ENCODE measurements at places on chromosomes 3 and 15.

GRCh38 chr3:47652142-47652541 lies 73.5 kb upstream of the CSPG5 start:
- DNase-seq, result no peak

DNA sequence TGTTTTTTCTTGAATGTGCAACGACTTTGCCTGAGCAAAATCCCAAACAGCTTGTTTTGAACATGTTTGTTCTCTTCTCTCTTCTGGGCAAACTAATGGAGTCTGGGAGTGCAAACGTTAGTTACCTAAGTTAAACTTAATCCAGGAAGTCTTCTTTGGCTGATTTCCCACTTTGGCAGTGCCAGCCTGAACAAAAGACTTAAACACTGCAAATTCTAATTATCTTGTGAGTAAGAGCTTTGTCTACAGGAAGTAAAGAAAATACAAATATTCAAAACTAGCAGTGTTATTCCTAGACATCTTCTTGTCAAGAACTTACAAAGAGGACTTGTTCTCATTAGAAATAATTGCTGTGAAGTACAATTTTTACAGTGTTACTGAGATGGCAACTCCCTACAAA lies 16.7 kb upstream of the DENND6A start:
- DNase-seq, result no peak

DNA sequence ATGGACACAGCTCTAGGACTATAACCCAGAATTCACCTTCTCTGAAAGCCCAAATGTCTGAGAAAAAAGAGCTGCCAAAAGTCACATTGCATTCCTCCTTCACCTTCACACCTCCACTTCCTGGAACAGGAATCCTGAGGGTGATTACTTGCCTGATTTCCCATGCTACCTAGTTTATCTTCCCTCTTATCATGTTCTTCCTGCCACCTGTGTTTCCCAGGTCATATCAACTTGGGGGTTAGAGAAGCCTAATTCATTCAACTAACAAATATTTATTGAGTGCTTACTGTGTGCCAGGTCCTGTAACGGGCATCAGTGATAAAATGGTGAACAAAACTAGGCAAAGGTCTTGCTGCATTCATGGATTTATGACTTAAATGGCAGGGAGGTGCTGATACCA lies 279.6 kb upstream of the WNT5A start:
- DNase-seq, result no peak

DNA sequence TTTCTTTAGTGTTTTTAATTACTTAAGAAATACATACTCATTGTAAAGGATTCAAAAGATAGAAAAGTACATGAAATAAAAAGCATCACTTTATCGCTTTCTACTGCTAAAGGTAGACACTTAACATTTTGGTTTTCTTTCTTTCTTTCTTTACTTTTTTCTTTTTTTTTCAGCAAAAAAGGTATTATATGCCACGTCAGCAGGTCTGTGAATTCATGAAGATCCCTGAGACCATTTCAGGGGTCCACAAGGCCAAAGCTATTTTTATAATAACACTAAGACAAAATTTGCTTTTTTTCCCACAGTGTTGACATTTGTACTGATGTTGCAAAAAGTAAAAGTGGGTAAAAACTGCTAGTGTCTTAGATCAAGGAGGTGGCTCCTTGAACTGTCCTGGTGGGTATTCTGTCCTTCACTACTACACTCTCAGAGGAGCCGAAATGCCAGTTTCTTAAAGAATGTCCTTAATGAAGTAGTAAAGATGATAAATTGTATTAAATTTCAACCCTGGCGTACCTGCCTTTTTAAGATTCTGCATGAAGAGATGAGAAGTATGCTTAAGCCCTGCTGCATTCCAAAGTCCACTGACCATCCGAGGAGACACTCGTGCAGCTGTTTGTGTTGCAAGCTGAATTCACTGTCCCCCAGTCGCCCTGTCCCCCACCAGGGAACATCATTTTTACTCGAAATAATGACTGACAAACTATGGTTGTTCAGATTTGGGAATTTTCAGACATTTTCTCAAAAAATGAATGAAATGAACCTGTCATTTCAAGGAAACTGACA lies 106.7 kb upstream of the PIAS1 start:
- DNase-seq, result peak; percentile 46

DNA sequence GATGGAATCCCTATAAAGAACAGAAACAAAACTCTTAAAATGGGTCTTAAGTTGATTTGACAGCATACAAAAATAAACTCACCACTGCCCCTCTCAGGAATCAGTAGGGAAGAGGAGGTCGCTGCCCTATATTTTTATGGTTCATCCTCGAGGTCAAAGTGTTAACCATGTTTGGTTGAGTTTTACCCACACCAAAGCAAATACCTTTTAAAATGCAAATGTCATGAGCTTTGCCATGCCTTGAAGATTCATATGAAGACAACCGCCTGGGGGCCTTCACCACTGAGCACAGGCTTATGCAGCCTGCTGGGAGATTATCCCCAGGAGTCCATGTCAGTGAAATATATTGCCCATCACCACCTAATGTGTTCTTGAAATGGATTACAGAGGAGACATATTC lies 66.1 kb downstream of the GLB1 start:
- no peak for DNase-seq
